ENCODE measurements at places on chromosomes 3 and 15. TPM values are rescaled to one million over a fixed set of nuclear protein-coding genes. Genes with fewer than 3 reads are reported as not detected.

DNA sequence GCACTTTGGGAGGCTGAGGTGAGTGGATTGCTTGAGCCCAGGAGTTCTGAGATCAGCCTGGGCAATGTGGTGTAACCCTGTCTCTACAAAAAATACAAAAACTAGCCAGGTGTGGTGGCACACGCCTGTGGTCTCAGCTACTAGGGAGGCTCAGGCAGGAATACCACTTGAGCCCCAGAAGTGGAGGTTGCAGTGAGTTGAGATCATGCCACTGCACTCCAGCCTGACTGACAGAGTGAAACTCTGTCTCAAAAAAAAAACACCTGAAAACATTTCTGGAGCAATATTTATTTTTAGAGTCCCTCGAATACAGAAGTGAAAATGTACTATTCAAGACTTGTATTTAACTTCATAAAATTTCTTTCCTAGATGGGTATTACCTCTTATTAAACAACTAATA, 4.6 kb downstream of the SPCS1 start:
- no peak for DNase-seq
- peaks cover 24% of the 10 kb centered on the region for H3K36me3 ChIP-seq
- no peak overlapping the region for H3K27ac ChIP-seq
- peaks cover 9% of the 10 kb centered on the region for H3K4me1 ChIP-seq
- no peaks in the 10 kb centered on the region for H3K27me3 ChIP-seq
- H3K4me3 ChIP-seq = no peak overlapping the region

- no peak overlapping the region for H3K4me3 ChIP-seq
- H3K36me3 ChIP-seq = no peaks in the 10 kb centered on the region
- H3K27ac ChIP-seq = no peak overlapping the region
- no peaks in the 10 kb centered on the region for H3K27me3 ChIP-seq
- DNase-seq = no peak
These were observed 39.1 kb downstream of the COL6A5 start for GRCh38 chr3:130384476-130385025.

DNA sequence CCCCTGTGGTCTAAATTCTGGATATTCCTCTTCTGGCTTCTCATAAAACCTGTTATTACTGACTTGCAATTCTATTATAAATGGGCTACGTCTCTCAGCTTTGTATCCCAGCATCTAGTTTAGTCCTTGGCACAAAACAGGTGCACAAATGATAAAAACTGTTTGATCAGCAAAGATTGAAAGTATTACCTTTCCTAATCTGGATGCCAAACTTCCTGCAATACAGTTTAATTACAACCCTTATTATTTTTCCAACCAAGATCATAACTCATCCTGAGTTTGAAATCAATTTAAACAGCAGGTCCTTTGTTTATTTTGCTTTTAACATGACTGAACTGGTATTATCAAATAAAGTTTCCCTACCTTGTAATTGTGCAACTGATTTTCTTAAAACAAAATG, 132.6 kb downstream of the ATP1B3 start:
- no peak for DNase-seq
- H3K36me3 ChIP-seq = no peaks in the 10 kb centered on the region
- no peak overlapping the region for H3K4me3 ChIP-seq
- no peak overlapping the region for H3K27ac ChIP-seq
- peaks cover 2% of the 10 kb centered on the region for H3K27me3 ChIP-seq
- peaks cover 8% of the 10 kb centered on the region for H3K4me1 ChIP-seq

DNA sequence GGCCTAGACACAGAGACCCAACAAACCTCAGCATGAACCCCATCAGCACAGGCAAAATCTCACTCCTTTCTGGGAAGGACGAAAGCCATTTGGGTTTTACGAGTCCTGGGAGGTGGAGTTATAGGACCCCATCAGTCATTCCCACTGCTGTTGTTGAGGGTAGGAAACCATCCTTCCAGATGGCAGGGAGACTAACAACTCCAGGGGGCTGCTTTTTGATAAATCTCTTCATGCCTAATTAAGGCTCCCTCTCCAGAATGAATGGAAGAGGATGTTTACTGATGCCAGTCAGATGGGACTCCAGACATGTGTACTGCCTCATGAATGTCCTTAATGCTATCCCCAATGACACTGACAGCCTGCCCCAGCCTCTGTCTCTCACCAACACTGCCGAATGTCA, 75.3 kb downstream of the ST8SIA2 start:
- H3K36me3 ChIP-seq = no peaks in the 10 kb centered on the region
- H3K4me3 ChIP-seq = no peak overlapping the region
- H3K27ac ChIP-seq = no peak overlapping the region

- no peak overlapping the region for H3K27ac ChIP-seq
- H3K4me3 ChIP-seq = no peak overlapping the region
- peaks cover 6% of the 10 kb centered on the region for H3K4me1 ChIP-seq
- 0 out of 2 replicates have a peak, but pooled peaks cover 2% of the 10 kb centered on the region for H3K27me3 ChIP-seq
- H3K36me3 ChIP-seq = no peaks in the 10 kb centered on the region
- no peak for DNase-seq
These were observed 64.9 kb upstream of the KBTBD8 start for GRCh38 chr3:66933233-66933632.

GRCh38 chr3:33218446-33219174, at the start of gene SUSD5:
Gene SUSD5, minus strand, starts transcription at chr3:33218810. Its CDS starts 13 bp downstream, at chr3:33218797.
- H3K36me3 ChIP-seq = no peaks in the 10 kb centered on the region
- H3K4me3 ChIP-seq = peak within 1 kb of the TSS; percentile 53
- peaks cover 6% of the 10 kb centered on the region for H3K4me1 ChIP-seq
- H3K27ac ChIP-seq = no peak within 1 kb of the TSS
- DNase-seq = no peak

GRCh38 chr3:138461896-138462295, 27.5 kb downstream of the ESYT3 start:
- no peak overlapping the region for H3K27ac ChIP-seq
- no peak for DNase-seq
- H3K4me1 ChIP-seq = peaks cover 5% of the 10 kb centered on the region
- peaks cover 15% of the 10 kb centered on the region for H3K27me3 ChIP-seq
- no peak overlapping the region for H3K4me3 ChIP-seq

DNA sequence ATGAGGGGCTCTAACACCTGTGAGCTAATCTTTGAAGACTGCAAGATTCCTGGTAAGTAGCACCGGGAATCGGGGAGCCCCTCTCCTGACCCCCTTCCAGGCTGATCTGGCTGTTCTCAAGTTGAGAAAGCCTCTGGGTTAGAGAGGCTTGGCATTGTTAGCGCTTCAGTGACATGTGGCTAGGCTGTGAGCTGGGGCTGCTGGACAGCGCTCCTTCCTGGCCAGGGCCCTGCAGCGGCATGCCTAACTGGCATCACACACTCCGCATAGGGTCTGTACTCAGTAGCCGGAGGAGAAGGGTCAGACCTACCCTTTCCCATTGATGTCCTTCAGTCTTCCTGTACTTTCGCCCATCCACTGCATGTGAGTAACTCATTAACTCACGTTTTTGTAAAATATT, 7.4 kb downstream of the IVD start:
- H3K27ac ChIP-seq = no peak overlapping the region
- no peak for DNase-seq
- H3K4me3 ChIP-seq = no peak overlapping the region
- H3K4me1 ChIP-seq = no peaks in the 10 kb centered on the region
- no peaks in the 10 kb centered on the region for H3K27me3 ChIP-seq
- H3K36me3 ChIP-seq = peaks cover 23% of the 10 kb centered on the region

DNA sequence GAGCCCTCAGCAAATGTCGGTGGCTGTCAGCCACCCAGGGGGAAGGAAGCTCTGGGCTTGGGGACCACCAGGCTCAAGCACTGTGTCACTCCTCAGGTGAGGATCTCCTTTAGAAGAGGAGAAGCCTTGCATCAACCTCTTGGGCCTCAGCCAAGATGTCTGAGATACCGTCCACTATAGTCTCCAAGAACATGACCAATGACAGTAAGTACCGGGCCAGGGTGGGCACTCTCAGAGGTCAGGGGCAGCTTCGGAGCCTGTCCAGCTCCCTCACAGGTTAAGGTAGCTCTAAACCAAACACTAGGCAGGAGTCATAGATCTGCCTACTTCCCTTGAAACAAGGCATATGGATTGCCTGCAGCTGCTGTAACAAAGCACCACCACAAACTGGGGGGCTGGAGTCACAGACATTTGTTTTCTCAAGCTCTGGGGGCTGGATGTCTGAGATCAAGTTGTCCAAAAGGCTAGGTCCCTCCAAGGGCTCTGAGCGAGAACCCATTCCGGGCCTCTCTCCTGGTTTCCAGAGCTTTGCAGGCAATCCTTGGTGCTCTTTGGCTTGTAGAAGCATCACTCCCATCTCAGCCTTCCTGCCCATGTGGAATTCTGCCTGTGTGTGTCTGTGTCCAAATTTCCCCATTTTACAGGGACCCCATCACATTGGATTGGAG, 1.3 kb downstream of the CFAP100 start:
- H3K4me3 ChIP-seq = no peak overlapping the region
- peaks cover 38% of the 10 kb centered on the region for H3K27me3 ChIP-seq
- no peak for DNase-seq
- no peaks in the 10 kb centered on the region for H3K4me1 ChIP-seq
- no peaks in the 10 kb centered on the region for H3K36me3 ChIP-seq

DNA sequence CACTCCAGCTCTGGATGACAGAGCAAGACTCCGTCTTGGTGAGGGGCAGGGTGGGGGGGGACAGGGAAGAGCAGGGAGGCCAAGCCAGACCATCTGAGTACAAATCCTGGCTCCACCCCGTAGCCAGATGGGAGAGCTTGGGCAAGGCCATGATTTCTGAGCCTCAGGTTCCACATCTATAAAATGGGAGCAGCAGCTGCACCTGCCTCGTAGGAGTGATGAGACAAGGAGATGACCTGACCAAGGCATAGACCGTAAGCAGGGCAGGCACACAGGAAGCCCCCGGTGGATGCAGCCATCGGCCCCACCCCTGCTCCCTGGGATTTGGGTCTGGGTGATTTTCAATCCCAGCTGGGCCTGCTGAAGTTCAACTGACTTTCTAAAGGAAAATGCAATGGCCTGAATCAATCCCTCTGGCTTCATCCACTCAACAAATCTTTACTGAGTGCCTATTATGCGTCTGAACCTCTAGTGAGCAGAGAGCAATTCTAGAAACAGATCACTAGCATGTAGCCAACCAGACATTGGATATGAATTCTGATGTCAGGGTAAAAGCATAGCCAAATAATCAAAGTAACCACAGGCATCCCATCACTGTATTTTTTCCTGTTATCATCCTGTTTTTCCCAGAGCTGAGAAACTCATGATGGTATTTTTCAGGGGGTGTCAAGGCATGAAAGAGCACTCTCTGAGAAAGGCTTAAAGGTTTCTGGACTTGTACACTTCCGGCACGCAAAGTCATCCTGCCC, 141.2 kb downstream of the NUP210 start:
- no peak overlapping the region for H3K27ac ChIP-seq
- no peak for DNase-seq
- peaks cover 7% of the 10 kb centered on the region for H3K36me3 ChIP-seq
- no peak overlapping the region for H3K4me3 ChIP-seq
- peaks cover 38% of the 10 kb centered on the region for H3K27me3 ChIP-seq

- DNase-seq = no peak
- H3K27me3 ChIP-seq = no peaks in the 10 kb centered on the region
These were observed 1225.1 kb downstream of the OTOL1 start for GRCh38 chr3:162721736-162722135.

- H3K4me3 ChIP-seq = no peak overlapping the region
- H3K27ac ChIP-seq = no peak overlapping the region
- DNase-seq = no peak
- no peaks in the 10 kb centered on the region for H3K36me3 ChIP-seq
- H3K27me3 ChIP-seq = peaks cover 2% of the 10 kb centered on the region
These were observed 127.1 kb downstream of the SV2B start for GRCh38 chr15:91227117-91227516.

GRCh38 chr15:71085809-71086208, 29.5 kb upstream of the THSD4 start:
- no peak for DNase-seq
- H3K27ac ChIP-seq = no peak overlapping the region
- H3K27me3 ChIP-seq = peaks cover 2% of the 10 kb centered on the region
- H3K36me3 ChIP-seq = peaks cover 17% of the 10 kb centered on the region

- no peaks in the 10 kb centered on the region for H3K36me3 ChIP-seq
- no peaks in the 10 kb centered on the region for H3K27me3 ChIP-seq
- DNase-seq = peak; percentile 28
- H3K4me3 ChIP-seq = peak overlapping the region; percentile 42
These were observed 401.1 kb downstream of the NAALADL2 start for GRCh38 chr3:175260145-175260794.

DNA sequence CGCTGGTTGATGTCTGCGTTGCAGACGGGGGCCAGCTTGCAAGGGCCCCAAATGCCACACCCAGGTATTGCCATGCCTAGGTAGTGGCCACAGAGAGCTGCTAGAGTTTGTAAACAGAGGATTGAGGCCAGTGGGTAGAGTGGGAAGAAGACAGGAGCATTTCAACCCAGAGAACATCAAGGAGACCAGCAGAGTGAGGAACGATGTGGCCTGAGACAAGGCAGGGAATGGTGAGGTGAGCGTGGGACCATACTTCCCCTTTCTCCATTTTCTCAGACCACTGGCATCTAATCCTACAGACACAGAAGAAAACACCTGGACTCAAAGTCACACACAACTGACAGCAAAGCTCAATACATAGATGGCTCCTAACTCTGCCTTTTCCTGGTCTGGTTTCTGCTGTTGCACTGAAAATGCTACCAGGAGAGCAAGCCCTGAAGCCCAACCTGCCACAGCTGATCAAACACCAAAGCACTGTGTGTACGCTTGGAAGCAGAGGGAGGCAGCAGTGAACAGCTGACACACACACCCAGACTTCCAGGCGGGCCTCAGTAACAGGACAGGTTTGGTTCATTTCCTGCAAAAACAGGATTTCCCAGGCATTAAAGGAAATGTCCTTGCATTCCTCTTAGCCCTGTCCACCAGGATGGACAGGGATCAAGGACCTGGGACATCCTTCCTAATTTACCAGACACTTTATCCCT, 1.6 kb downstream of the FAM174B start:
- no peak overlapping the region for H3K27ac ChIP-seq
- peaks cover 4% of the 10 kb centered on the region for H3K27me3 ChIP-seq
- no peaks in the 10 kb centered on the region for H3K4me1 ChIP-seq
- H3K36me3 ChIP-seq = peaks cover 8% of the 10 kb centered on the region

GRCh38 chr3:3714572-3714971, 84.7 kb upstream of the LRRN1 start:
- no peak overlapping the region for H3K27ac ChIP-seq
- no peak overlapping the region for H3K4me3 ChIP-seq
- no peaks in the 10 kb centered on the region for H3K27me3 ChIP-seq
- DNase-seq = no peak
- no peaks in the 10 kb centered on the region for H3K4me1 ChIP-seq
- 0 out of 2 replicates have a peak, but pooled peaks cover 4% of the 10 kb centered on the region for H3K36me3 ChIP-seq

DNA sequence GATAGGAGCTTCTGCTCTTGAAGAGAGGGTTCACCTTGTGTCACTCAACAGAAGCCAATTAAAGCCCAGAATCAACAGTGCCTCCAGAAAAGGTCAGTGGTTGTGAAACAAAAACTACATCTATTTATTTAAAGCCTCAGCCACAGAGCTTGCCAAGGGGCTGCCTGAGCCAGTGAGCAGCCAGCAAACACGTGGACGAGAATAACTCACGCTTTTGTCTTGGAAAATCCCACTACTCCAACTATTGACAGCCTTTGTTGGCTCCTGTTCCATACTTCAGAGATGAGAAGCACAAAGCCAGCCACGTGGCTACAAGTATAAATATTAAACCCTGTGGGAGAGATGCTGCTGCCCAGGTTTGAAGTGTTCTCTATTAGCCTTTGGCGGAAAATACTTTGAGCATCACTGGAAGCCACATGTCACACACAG, 10.3 kb downstream of the GPR156 start:
- H3K27me3 ChIP-seq = peaks cover 20% of the 10 kb centered on the region
- H3K4me1 ChIP-seq = peaks cover 12% of the 10 kb centered on the region
- H3K4me3 ChIP-seq = no peak overlapping the region

OR5H1 gene
- total RNA-seq = not detected

ZNF385D gene
- total RNA-seq = 3.3 TPM

ERC2 gene
- not detected for total RNA-seq

BCHE gene
- total RNA-seq = not detected

GPR149 gene
- not detected for total RNA-seq

SGO1 gene
- 12.4 TPM for total RNA-seq

THBS1 gene
- total RNA-seq = 7,606 TPM
